ENCODE measurements at places on chromosomes 6 and 20.
A peak's percentile ranks its signal among the peaks of the same experiment; 100 is the strongest.

- no peak for DNase-seq
Observed at GRCh38 chr6:21654361-21654760, 60.8 kb downstream of the SOX4 start.

GRCh38 chr6:63546697-63547096, 25.6 kb upstream of the LOC128125822 start:
- no peak for DNase-seq

DNA sequence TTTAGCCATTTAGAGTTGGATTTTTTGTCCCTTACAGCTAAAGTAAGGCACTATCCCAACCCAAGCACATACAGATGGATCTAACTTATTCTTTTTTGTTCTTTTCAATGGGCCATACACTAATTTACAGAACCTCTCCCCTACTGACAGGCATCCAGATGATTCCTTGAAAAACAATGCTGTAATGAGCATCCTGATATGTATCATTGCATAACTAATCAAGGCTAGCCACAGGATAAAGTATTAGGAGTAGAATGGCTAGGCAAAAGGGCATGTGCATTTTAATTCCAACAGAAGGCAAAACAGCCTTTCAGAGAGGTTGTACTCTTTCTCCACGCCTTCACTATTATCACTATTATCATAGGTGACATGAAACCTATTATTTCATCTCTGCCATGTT, 54.1 kb downstream of the ELOVL5 start:
- DNase-seq = no peak

- no peak for DNase-seq
Observed at GRCh38 chr20:37833221-37833896, 69.6 kb upstream of the VSTM2L start.

DNA sequence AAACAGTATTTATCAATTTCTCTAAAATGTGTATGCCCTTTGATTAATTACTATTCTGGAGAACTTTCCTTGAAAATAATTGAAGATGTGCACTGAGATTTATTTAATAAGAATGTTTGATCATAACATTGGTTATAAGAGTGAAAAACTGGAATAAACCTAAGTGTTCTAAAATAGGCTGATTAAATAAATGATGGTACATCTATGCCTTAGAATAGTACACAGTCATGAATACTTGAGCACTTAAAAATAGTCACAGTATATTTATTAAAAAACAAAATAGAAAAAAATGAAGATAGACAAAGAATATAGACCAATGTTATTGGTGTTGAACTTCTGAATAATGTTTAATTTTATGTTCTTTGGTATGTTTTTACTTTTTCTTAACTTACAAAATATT, 93.0 kb downstream of the ZNF217 start:
- DNase-seq = no peak

DNA sequence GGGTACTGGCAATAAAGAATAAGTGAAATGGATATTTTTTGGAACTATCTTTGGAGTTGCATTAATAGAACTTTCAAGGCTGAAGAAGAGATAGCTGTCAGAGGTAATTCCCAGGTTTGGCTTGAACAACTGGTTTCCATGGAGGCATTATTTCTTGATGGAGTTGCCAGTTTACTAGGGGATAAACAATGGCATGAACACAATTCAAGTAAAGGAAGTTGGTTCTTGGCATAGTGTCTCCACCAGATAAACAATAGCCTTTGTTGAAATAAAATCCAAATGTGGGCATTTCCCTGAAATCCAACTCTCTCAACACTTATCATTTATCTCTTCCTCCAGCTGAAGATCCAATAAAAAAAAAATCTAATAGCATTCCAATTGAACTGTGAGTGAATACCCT, 454.9 kb downstream of the C6orf118 start:
- no peak for DNase-seq

DNA sequence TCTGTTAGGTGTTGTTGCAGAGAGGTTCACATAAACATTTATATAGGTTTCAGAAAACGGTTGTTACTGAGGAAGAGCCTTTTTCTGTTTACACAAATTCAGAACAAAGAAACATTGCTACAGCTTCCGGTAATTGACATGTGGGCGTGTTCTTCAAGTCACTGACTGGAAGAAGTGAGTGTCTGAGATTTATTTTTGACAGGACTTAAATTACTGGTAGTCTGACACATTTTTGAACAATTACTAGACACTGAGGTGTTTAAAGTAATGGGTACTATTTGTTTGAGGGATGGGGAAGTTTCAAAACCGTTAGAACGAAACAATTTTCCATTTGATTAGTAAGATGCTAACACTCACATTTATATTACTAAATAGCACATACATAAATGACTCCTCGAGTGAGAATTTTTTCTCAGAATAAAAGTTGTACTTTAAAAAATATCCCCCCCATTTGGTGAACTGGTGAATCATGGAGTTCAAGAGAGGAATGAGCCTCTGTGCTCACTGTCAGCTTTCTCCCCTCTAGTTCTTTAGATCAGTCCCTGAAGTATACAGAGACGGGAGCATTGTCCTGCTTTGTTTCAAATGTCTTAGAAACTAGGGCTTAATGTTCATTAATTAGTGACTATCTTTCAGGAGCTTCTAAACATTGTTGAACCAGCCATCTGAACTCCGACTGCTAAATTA, 98.7 kb downstream of the TSHZ2 start:
- no peak for DNase-seq

GRCh38 chr6:18496462-18496861, 109.3 kb downstream of the RNF144B start:
- no peak for DNase-seq

GRCh38 chr20:44057698-44058675, 129.0 kb downstream of the JPH2 start:
- no peak for DNase-seq

DNA sequence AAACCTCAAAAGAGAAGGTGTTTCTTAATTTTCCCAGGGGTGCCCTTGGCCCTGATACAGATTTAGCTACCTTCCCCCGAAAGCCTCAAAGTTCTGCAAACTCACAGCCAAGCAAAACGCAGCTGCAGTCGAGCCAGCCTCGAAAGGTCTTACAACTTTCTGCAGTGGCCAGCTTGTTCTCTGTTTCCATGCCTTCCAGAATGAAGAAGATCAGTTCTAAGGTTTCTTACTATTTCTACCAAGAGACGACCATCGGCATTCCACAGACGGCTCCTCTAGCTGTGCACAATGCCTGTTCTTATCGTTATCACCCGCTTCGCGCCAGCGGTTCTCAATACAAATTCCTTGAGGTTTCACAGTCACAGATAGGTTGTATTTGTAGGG, 28.5 kb upstream of the CCR6 start:
- no peak for DNase-seq

DNA sequence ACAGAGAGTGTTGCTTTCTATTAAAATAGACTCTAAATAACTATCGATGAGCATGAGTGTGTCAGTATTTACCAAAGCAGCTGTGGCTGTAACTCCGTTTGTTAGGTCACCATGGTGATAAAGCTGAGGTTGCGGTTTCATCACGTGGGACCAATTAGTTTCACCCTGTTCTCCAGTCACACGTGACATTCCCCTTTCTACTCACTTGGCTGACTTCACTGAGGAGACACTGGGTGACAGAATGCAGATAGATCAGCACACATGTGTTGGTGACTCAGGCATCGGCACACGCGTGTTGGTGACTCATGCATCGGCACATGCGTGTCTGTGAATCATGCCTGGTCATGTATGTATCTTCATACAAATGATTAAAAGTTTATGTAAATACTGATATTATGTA, 285.4 kb downstream of the THBS2 start:
- DNase-seq = peak; percentile 46

- DNase-seq = no peak
Observed at GRCh38 chr20:44080064-44080463, 106.9 kb downstream of the JPH2 start.

- peak; percentile 37 for DNase-seq
Observed at GRCh38 chr6:42453654-42454427, 2.1 kb upstream of the TRERF1 start.

DNA sequence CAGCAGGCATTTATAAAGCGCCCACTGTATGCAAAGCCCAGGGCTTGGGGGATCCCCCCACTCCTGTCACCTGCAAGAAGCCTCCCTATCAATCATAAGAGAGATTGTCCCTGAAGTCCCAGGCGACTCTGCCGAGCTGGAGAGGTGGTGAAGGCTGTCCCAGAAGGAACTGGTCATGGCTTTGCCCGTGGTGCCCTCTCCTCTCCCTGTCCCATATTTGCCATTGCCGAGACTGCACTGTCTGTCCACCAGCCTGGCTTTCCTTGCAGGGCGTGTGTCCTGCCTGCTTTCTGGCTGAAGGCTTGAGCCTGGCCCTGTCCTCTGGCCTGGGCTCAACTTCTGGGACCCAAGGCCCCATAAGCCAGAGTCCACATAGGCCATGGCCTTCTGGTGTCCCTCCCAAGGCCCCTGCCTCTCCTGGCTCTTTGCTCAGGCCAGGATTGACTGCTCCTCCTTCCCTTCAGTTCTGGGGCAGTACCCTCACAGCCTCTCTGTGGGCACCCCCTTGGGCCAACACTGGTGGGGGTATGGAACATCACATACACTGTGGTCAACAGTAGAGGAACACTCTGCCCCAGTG, 46.9 kb downstream of the CPXM1 start:
- no peak for DNase-seq

DNA sequence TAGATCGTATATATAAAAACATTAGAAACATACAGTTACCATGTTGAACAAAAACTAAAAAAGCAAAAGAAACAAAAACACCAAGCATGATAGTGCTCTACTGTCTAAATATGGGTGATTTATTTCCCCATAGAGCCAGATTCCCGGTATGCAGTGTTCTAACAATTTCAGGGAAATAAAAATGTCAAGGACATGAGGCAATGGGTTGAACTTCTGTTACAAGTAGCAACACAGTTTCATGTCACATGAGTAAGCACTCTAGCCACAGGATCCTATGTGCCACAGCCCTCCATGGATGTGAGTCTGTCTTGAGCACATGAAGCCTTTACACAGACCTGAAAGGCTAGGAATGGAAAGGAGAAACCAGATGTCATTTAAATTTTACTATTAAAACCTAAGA, 96.0 kb downstream of the MAP3K5 start:
- DNase-seq = no peak

DNA sequence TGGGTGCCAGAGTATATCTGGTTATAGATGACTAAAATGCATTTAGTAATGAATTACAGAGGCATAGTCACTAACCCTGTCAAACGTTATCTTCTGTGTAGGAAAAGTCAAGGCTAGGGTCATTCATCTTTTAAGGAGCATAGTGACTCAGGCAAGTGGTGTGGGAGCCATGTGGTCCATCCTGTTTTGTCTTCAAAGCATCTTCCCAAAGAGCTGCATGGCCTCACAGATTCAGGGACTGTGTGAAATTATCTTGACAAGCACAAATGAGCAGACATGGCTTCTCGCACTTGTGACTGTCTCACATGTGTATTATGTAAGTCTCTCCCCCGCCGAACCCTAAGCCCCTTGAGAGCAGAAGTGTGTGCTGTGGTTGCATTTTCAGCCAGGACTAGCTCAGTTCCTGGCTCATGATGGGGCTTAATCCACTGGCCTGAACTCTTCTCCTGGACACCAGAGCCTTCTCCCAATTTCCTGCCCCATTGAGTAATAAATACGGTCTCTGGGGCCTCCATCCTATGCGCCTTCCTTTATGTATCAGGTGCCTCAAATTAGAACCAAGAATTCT, 769.1 kb downstream of the QKI start:
- no peak for DNase-seq

DNA sequence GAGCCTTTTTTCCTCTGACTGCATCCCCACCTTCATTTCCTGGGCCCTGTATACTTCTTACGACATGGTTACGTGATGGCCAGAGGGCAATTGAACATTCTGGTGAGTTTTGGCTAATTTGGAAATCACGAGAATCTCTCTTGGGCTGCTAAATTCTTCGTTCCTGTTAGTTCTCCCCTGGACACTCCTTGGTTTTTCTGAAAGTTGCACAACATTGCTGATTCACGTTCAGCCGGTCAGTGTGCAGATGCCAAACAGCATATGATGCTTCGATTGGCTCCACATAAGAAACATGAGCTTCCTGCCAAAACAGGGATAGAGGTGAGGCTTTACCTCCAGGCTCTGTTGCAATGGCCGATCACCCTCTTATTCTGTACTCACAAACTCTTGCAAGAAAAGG, 119.4 kb upstream of the LY86 start:
- DNase-seq = no peak

GRCh38 chr6:90739339-90739738, 152.5 kb upstream of the MAP3K7 start:
- DNase-seq = no peak

DNA sequence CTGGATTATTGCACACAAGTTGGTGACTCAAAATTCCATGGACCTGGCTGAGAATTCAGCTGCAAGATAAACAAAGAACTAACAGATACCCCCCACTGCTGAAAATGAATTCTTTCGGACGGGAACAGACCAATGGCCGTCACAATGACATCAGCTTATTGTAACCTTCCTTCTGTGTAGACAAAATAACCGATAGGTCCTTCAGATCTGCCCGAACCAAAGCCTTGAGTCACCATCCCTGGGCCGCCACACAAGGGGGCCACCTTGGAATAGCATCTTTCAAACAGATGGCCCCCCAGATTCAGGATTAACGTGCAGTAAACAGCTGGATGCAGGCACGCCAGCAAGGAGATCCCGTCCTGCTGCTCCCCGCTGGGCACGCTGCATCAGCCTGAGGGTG, 214.0 kb upstream of the EXOC2 start:
- DNase-seq = no peak

DNA sequence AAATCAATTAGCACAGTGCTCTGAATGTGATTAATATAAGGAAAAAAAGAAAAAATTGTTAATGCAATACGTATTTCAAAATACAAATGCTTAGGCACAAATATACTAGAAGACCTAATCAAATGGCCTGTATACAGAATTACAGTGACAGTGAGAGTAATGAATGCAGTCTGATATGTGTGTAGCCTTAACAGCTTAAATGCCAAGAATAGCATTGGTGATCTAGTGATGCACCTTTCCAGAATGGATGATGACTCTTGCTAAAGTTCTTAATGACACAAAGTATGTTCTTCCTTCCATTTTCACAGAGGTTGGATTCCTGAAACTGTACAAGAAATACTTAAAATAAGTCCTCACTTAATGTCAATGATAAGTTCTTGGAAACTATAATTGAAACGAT, 131.0 kb downstream of the CDKAL1 start:
- no peak for DNase-seq

GRCh38 chr6:109221543-109222195, 126.4 kb downstream of the CEP57L1 start:
- DNase-seq = no peak

- DNase-seq = no peak
Observed at GRCh38 chr20:63452341-63452740, 20.1 kb downstream of the KCNQ2 start.

- DNase-seq = no peak
Observed at GRCh38 chr6:111600154-111600553, 5.5 kb downstream of the TRAF3IP2 start.

DNA sequence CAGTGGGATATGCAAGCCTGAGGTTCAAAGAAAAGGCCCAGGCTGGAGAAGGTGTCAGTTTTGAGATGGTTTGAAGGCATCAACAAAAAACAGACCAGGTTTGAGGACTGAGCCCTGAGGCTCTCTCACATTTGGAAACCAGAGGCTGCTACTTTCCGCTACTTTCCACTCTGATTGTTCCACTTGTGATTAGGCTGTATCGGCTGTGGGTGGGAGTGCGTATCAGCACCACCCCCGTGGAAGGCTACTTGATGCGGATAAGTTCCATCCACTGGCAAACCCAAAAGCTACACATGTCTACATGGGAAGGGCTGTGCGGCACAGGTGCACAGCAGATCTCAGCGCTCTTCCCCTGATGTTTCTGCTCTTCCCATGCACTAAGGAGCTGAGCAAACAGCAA, 198.7 kb downstream of the GMPR start:
- no peak for DNase-seq

GRCh38 chr6:167912494-167912893, 85.0 kb upstream of the KIF25 start:
- no peak for DNase-seq

GRCh38 chr20:51120868-51121267, 98.0 kb upstream of the KCNG1 start:
- DNase-seq = no peak
